ENCODE measurements at places on chromosomes 5 and 9.

DNA sequence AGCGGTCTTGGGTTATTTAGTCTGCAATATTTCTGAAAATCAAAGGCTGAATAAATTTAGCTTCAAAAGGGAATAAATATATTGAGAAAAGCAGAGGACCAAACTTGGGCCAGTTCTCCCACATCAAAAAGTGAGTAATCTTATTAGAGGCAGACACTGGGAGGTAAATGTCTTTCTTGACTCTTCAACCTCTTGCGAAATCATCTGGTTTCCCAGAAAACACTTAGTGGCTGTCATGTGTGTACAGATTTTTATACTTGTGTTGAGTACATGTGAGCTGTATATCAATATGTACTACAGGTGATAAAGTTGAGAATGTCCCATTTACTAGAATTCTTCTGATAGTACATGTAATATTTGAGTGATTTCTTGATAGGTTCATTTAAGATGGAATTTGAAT lies 454.9 kb downstream of the PRR16 start:
- no peak for DNase-seq

GRCh38 chr9:89899573-89899972 lies 294.8 kb downstream of the GADD45G start:
- DNase-seq, result no peak

DNA sequence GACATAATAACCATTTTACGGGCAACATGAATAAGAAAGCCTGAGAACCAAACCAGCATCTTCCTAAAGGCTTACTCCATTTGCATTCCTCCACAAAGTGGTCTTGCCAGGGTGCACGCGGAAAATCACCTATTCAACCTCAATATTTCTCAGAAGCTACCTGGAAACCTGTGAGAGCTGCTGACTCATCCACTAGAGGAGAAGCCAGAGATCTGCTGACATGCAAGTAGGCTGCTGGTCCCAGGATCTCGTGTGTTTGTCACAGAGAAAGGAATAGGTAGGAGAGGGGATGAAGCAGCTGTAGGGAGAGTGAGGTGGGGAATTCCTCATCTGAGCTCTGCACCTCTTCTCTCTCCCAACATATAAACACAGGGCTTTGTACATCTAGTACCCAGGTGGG lies 138.1 kb downstream of the ADAMTS12 start:
- DNase-seq, result no peak

DNA sequence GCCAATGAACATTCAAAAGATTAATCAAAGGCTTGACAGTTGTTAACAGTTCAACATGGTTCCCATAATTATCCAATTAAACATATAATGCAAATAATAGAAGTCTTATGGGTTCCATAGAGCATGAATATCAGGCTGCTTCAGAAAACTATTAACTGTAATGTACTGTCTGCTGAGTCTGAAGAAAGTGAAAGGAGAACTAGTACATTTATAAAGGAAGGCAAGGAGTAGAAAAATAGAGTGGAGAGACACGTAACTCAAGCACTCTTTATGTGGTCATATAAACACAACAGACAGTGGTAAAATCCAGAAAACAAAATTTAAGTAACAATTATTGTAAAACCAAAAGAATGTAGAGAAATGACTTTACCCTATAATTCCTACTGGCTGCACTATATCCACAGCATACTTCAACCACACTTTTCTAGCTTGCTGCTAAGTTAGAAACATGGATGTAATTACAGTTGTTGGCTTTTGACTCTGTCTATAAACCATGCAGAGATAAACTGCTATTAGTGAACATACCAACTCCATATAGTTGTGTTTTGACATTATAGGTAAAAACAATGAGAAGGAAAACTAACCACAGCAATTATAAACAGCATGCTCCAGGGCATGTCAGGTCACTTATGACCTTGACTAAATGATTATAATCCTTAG lies 32.7 kb downstream of the NFIB start:
- no peak for DNase-seq

DNA sequence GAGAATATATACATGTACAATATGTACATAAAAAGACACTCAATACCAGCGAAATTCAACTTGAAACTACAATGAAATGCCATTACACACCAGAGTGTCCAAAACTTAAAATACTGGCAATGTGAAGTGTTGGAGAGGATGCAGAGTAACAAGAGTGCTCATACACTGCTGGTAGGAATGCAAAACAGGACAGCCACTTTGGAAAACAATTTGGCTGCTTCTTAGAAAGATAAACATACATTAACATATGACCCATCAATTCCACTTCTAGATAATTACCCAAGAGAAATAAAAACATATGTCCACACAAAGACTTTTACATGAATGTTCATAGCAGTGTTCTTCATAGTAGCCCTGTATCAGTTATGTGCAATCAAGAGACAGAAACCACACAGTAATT lies 39.4 kb upstream of the BARX1 start:
- DNase-seq, result no peak

DNA sequence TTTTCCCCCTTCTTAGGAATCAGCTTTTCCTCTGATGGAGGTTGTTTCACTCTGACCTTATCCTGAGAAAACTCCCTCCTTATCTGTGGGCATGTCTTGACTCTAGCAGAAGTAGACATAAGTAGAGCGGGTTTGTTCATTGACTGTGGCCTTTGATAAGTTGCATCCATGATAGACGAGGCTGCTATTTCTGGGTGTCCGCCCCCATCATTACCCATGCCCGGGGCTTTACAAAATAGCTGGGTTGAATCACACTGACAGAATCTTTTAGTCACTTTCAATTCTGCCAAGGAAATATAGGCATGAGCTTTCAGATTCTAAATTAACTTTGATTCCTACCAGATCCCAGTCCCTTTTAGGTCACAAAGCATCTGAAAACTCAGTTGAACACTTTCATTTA lies 223.8 kb downstream of the SEC61B start:
- no peak for DNase-seq

GRCh38 chr9:90799271-90799852 lies 2.3 kb upstream of the SYK start:
- DNase-seq, result no peak

- DNase-seq, result no peak
Observed at GRCh38 chr5:137037848-137038247, 461.3 kb downstream of the SPOCK1 start.

DNA sequence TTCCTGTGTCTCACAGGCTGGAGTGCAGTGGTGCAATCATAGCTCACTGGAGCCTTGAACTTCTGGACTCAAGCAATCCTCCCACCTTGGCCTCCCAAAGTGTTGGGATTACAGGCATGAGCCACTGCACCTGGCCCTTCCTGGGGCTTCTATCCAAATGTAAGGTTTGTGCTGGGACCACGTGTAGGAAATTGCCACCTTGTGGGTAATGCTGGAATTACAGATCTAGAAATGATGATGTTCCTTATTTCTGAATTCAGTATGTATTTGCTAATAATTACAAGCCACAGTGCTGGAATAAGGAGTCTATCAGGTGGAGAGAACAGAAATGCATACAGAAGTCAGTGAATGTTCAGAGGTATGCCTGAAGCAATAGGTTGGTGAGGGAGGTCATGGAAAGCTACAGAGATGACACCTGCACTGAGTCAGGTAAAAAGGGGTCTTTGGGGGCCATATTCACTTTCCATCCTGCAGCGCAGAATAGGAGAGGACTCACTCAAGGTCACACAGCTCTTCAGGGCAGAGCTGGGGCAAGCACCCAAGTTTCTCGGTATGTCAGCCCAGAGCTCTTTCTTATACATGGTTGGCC lies 8.8 kb upstream of the IGFBPL1 start:
- peak; percentile 6 for DNase-seq

GRCh38 chr9:84402517-84402916 lies 62.0 kb upstream of the SLC28A3 start:
- DNase-seq, result no peak

GRCh38 chr9:117278471-117279035 lies 136.3 kb downstream of the ASTN2 start:
- no peak for DNase-seq

DNA sequence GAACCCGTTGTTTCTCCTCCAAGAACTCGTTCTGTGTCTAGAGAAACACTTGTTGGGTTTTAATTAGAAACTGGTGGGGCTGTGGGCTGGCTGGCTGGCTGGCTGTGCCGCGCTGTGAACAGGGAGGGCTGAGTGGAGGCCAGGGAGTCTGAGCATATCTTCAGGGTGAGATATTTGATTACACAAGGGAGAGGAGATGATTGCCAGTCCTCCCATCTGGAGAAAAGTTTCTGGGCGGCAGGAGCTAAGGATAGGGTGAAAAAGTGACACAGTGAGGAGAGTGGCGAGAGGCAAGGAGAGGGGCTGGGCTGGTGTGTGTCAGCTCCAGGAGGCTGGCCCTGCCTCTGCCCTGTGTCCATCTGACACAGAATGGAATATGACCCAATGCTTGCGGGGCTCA lies 63.0 kb downstream of the GDNF start:
- DNase-seq, result no peak

GRCh38 chr5:9617221-9617620 lies 12.9 kb downstream of the TAS2R1 start:
- DNase-seq, result no peak

GRCh38 chr5:107365320-107366109 lies 305.2 kb downstream of the EFNA5 start:
- DNase-seq, result no peak

- peak; percentile 1 for DNase-seq
Observed at GRCh38 chr5:82911910-82912309, 165.3 kb downstream of the TMEM167A start.

- no peak for DNase-seq
Observed at GRCh38 chr5:180281706-180282105, 10.2 kb downstream of the MAPK9 start.

GRCh38 chr5:32182463-32183063 lies 8.4 kb upstream of the GOLPH3 start:
- DNase-seq, result no peak

GRCh38 chr9:123642291-123643278 lies 286.6 kb downstream of the CRB2 start:
- DNase-seq, result no peak

GRCh38 chr5:57537811-57538210 lies 55.2 kb upstream of the ACTBL2 start:
- DNase-seq, result no peak

GRCh38 chr5:142176255-142176654 lies 67.7 kb downstream of the NDFIP1 start:
- DNase-seq, result no peak

- DNase-seq, result no peak
Observed at GRCh38 chr9:86604741-86605140, 250.5 kb upstream of the TUT7 start.
